Thoracic aorta (tissue), 2 donors: ENCODE measurements at places on chromosomes 1 and 21.
A peak's percentile ranks its signal among the peaks of the same experiment; 100 is the strongest.

DNA sequence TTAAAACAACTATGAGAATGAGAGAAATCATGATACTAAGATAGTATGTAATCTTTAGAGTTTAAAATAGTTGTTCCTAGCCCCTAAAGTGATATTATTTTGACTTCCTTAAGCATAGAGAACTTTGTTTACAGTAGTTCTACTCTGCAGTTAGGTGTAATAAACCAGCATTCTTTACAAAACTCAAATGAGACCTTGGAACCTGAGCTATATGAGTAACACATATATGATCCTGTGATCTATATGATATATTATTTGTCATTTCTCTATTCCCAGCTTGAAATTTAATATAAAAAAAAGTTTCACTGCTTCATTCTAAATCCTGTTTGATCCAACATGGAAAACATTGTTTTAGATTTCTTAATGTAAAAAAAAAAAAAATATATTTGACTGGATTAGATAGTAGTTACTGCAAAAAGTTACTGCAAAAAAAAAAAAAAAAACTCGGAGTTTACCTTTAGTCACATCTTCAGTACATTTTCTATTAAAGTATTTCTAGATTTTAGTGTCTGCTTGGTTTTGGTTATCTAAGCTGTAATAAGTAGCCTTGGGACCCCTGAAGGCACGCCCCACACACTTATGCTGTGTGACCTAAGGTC is 463.8 kb downstream of the USP25 start:
- peak overlapping the region; percentile 72 for H3K4me3 ChIP-seq
- no peaks in the 10 kb centered on the region for H3K36me3 ChIP-seq
- DNase-seq, result no peak
- peaks cover 4% of the 10 kb centered on the region for H3K4me1 ChIP-seq
- H3K27ac ChIP-seq, result no peak overlapping the region

DNA sequence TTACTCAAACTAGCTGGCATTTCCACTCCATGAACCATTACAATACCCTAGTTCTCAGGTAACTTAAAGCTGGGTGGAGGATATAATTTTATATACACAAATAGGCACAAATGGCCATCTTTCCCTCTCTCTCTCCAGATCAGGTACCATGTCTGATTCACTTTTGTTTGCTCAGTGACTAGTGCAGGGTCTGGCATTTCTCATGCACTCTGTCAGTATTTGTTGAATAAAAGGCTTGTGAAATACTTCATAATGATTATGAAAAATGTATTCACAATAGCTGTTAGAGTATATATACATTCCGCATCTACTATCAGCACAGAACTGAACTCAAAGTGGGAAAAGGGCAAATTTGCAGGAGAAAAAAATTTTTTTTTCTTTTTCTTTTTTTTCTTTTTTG is 510.2 kb upstream of the USP24 start:
- H3K4me1 ChIP-seq, result peaks cover 12% of the 10 kb centered on the region
- no peak for DNase-seq
- H3K4me3 ChIP-seq, result no peak overlapping the region
- no peak overlapping the region for H3K27ac ChIP-seq
- H3K27me3 ChIP-seq, result no peaks in the 10 kb centered on the region

- H3K27ac ChIP-seq, result peak overlapping the region; percentile 46
- H3K36me3 ChIP-seq, result no peaks in the 10 kb centered on the region
- H3K4me1 ChIP-seq, result peaks cover 36% of the 10 kb centered on the region
- H3K27me3 ChIP-seq, result no peaks in the 10 kb centered on the region
These were observed 40.0 kb downstream of the GADD45A start for GRCh38 chr1:67724928-67725560.

GRCh38 chr1:172699111-172699510 is 40.2 kb downstream of the FASLG start:
- no peak for DNase-seq
- H3K27ac ChIP-seq, result no peak overlapping the region
- H3K27me3 ChIP-seq, result no peaks in the 10 kb centered on the region
- H3K4me1 ChIP-seq, result peaks cover 3% of the 10 kb centered on the region
- no peak overlapping the region for H3K4me3 ChIP-seq

GRCh38 chr1:3072391-3073185 is 3.6 kb downstream of the PRDM16 start:
- no peak for DNase-seq
- H3K36me3 ChIP-seq, result no peaks in the 10 kb centered on the region
- peaks cover 19% of the 10 kb centered on the region for H3K4me1 ChIP-seq
- no peaks in the 10 kb centered on the region for H3K27me3 ChIP-seq
- peak overlapping the region; percentile 88 for H3K4me3 ChIP-seq

DNA sequence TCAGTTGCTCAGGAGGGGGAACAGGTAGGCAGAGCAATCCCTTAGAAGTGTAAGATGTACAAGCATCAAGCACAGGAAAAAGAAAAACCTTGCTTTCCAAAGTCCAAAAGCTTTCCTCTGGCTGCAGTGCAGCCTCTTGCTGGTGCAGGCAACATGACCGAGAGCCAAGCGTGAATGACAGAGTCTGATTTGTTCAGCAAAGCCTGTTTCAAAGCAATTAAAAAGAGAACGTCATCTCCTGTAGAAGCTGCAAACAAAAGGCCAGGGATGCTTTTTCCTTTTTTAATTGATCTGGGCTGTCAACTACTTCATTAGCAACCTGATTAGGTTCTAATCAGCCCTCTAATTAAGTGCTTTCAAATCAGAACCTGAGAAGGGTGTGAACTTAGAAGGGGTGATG is 38.2 kb upstream of the PLA2G2C start:
- H3K4me3 ChIP-seq, result no peak overlapping the region
- no peaks in the 10 kb centered on the region for H3K4me1 ChIP-seq
- DNase-seq, result no peak
- H3K27ac ChIP-seq, result no peak overlapping the region
- no peaks in the 10 kb centered on the region for H3K36me3 ChIP-seq

DNA sequence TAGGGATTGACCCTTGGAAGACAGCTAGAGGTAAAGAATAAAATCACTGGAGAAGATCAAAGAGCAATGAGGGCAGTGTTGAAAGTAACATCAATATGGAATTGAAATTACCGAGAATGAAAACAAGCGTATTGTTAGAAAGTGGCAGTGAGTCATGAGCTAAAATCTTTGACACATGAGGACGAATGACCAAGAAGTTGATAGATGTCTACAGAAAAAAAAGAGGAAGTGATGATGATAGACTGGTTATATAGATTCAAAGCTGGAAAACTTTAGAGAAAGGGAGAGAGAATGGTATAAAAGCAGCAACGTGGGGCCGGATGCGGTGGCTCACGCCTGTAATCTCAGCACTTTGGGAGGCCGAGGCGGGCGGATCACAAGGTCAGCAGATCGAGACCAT is 12.5 kb upstream of the DNM3 start:
- no peak for DNase-seq
- H3K4me3 ChIP-seq, result no peak overlapping the region
- H3K27me3 ChIP-seq, result no peaks in the 10 kb centered on the region
- no peak overlapping the region for H3K27ac ChIP-seq

- H3K4me1 ChIP-seq, result no peaks in the 10 kb centered on the region
- H3K36me3 ChIP-seq, result no peaks in the 10 kb centered on the region
- no peak overlapping the region for H3K4me3 ChIP-seq
- no peaks in the 10 kb centered on the region for H3K27me3 ChIP-seq
- no peak overlapping the region for H3K27ac ChIP-seq
These were observed 125.0 kb upstream of the TMPRSS2 start for GRCh38 chr21:41632748-41633475.

DNA sequence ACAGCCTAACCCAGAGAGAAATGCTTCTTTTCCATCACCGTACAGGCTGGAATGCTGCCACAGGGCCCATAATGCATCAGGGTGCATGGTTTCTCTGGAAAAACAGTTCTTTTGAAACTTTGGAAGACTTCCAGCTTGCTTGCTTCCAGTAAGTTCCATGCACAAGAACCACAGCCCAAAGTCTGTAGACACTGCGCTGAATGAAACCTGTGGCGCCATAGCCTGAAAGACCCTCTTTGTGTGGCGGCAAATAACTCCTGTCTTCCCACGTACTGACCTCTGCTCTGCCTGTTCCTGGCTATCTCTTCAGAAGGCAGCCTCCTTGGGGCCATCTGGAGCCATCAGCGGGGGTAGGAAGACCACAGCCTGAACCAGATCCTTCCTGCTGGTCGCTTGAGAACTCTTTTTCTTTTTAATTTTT is 15.1 kb downstream of the MIIP start:
- peaks cover 6% of the 10 kb centered on the region for H3K36me3 ChIP-seq
- H3K27ac ChIP-seq, result no peak overlapping the region
- no peaks in the 10 kb centered on the region for H3K27me3 ChIP-seq
